ENCODE measurements at places on chromosomes 3 and 15. TPM values are rescaled to one million over a fixed set of nuclear protein-coding genes. Genes with fewer than 3 reads are reported as not detected.
A peak's percentile ranks its signal among the peaks of the same experiment; 100 is the strongest.

GRCh38 chr3:47152578-47152977 is 11.3 kb downstream of the SETD2 start:
- H3K36me3 ChIP-seq: no peaks in the 10 kb centered on the region
- H3K4me3 ChIP-seq: no peak overlapping the region
- H3K4me1 ChIP-seq: peaks cover 56% of the 10 kb centered on the region
- DNase-seq: no peak
- H3K27ac ChIP-seq: no peak overlapping the region
- no peaks in the 10 kb centered on the region for H3K27me3 ChIP-seq

DNA sequence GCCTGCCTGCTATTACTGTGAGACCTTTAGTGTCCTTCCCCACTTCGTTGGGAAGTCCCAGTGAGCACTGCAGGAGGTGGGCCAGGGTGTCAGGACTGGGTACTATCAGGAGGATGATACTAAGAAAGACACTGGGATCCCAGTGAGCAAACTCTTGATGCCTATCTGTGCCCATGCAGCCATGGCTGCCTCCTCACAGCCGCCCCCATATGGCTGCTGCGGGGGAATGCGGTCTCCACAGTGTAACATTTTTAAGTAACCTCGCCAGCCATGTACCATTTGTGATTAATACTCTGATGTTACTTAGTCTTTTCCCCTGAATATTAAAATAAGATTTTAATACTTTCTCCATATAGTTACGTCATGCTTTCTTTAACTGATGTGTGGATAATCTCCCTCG is 312.2 kb downstream of the RYR3 start:
- no peaks in the 10 kb centered on the region for H3K36me3 ChIP-seq
- no peaks in the 10 kb centered on the region for H3K4me1 ChIP-seq
- H3K4me3 ChIP-seq: no peak overlapping the region
- no peaks in the 10 kb centered on the region for H3K27me3 ChIP-seq

- peaks cover 5% of the 10 kb centered on the region for H3K4me1 ChIP-seq
- no peak for DNase-seq
Measured at GRCh38 chr3:122493296-122493695, 21.4 kb downstream of the KPNA1 start.

DNA sequence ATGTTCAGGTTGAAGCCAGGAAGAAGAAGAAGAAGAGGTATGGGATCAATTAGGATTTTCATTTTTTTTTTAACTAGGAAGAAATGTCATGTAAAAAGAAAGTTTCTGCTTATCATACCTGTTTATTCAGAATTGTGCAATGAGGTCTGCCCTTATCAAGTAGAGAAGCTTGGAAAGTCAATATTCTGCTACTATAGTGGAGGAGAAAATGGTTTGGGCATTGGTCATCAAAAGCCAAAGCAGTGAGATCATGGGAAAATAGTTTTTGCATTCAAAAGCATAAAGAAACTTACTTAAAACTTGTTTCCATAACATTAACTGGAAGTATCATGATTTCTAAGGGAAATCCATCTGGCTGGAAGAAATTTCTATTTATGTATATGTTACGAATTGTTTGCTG is 1239.2 kb downstream of the NSUN3 start:
- H3K4me1 ChIP-seq: peaks cover 12% of the 10 kb centered on the region
- no peaks in the 10 kb centered on the region for H3K36me3 ChIP-seq
- DNase-seq: no peak
- no peak overlapping the region for H3K27ac ChIP-seq
- H3K27me3 ChIP-seq: no peaks in the 10 kb centered on the region
- no peak overlapping the region for H3K4me3 ChIP-seq

- H3K27ac ChIP-seq: peak overlapping the region; percentile 48
- peaks cover 38% of the 10 kb centered on the region for H3K4me1 ChIP-seq
- no peak overlapping the region for H3K4me3 ChIP-seq
- no peaks in the 10 kb centered on the region for H3K36me3 ChIP-seq
- no peaks in the 10 kb centered on the region for H3K27me3 ChIP-seq
Measured at GRCh38 chr3:58058361-58059263, 50.4 kb downstream of the FLNB start.

- H3K4me1 ChIP-seq: peaks cover 48% of the 10 kb centered on the region
- H3K36me3 ChIP-seq: no peaks in the 10 kb centered on the region
- H3K27ac ChIP-seq: no peak overlapping the region
- H3K27me3 ChIP-seq: no peaks in the 10 kb centered on the region
- DNase-seq: no peak
Measured at GRCh38 chr15:85009435-85009834, 27.8 kb downstream of the PDE8A start.

- no peaks in the 10 kb centered on the region for H3K4me1 ChIP-seq
- H3K27me3 ChIP-seq: no peaks in the 10 kb centered on the region
- no peaks in the 10 kb centered on the region for H3K36me3 ChIP-seq
- no peak overlapping the region for H3K4me3 ChIP-seq
- DNase-seq: no peak
Measured at GRCh38 chr3:106850437-106850836, 526.8 kb upstream of the CCDC54 start.

- H3K36me3 ChIP-seq: no peaks in the 10 kb centered on the region
- DNase-seq: no peak
- no peaks in the 10 kb centered on the region for H3K27me3 ChIP-seq
Measured at GRCh38 chr3:69126999-69127398, 4.6 kb upstream of the LMOD3 start.

- H3K4me1 ChIP-seq: no peaks in the 10 kb centered on the region
- H3K27ac ChIP-seq: no peak overlapping the region
- no peak overlapping the region for H3K4me3 ChIP-seq
- no peaks in the 10 kb centered on the region for H3K36me3 ChIP-seq
- no peak for DNase-seq
Measured at GRCh38 chr3:25689226-25689625, 24.5 kb upstream of the TOP2B start.

- H3K36me3 ChIP-seq: no peaks in the 10 kb centered on the region
- peaks cover 36% of the 10 kb centered on the region for H3K4me1 ChIP-seq
- H3K27me3 ChIP-seq: no peaks in the 10 kb centered on the region
- no peak overlapping the region for H3K27ac ChIP-seq
Measured at GRCh38 chr3:193737191-193737751, 144.3 kb downstream of the OPA1 start.

DNA sequence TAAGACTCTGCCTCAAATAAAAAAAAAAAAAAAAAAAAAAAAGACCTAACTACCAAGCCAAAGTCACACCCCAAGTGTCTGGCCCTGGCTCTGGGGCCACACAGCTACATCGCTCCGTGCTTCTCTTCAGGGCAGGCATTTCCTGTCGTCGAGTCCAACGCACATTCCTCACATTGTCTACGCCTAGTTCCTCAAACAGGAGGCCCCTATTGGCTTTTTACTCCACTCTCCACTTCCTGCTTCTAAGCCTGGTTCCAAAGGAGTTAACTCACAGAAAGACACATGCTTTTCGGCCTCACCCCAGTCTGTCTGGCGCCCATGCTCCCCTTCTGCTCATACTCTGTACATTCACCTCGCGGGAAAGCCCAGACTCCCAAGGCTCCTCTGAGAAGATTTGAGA is 28.8 kb downstream of the KNG1 start:
- peak; percentile 22 for DNase-seq
- H3K4me3 ChIP-seq: no peak overlapping the region
- no peak overlapping the region for H3K27ac ChIP-seq
- no peaks in the 10 kb centered on the region for H3K27me3 ChIP-seq

DNA sequence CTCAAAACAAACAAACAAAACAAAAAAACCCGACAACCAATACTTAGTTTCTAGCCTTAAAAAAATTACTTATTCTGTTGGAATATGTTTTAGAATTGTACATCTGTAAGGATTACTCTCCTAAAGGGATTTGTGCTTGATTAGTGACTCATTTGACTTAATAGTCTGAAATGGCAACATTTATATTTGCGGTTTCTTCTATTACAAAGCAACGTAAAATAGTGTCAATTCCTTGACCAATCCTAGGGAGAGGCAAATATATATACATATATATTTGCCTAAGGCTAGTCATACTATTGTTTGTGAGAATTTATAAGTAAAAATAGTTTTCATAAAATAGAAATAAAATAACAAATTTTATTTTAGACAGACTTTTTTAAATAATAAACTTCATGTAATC is 39.7 kb downstream of the C3orf62 start:
- no peaks in the 10 kb centered on the region for H3K36me3 ChIP-seq
- DNase-seq: no peak
- H3K27me3 ChIP-seq: no peaks in the 10 kb centered on the region
- H3K4me1 ChIP-seq: no peaks in the 10 kb centered on the region
- no peak overlapping the region for H3K27ac ChIP-seq

DNA sequence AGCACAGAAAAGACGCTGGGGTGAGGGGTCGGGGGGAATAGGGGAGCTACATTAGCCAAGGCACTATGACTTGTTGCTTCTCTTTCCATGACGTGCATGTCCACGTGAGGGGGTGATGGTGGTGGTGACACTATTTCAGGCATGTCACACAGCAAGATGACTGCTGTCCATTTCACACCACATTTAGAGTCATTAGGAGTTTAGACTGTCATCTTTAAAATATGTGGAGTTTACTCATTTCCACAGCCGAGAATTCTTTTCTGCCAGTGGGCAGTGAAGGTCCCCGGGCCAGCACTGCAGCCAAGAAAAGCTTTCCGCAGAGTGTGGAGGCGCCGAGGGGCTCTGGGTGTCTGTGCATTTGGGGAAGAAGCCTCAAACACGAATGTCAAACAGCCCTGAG is 954 bp upstream of the DGKG start:
- DNase-seq: no peak
- no peak overlapping the region for H3K4me3 ChIP-seq
- no peak overlapping the region for H3K27ac ChIP-seq

- no peaks in the 10 kb centered on the region for H3K36me3 ChIP-seq
- no peak overlapping the region for H3K4me3 ChIP-seq
- H3K27ac ChIP-seq: no peak overlapping the region
- no peaks in the 10 kb centered on the region for H3K4me1 ChIP-seq
- H3K27me3 ChIP-seq: no peaks in the 10 kb centered on the region
- DNase-seq: no peak
Measured at GRCh38 chr3:94429517-94429916, 366.7 kb downstream of the NSUN3 start.

DNA sequence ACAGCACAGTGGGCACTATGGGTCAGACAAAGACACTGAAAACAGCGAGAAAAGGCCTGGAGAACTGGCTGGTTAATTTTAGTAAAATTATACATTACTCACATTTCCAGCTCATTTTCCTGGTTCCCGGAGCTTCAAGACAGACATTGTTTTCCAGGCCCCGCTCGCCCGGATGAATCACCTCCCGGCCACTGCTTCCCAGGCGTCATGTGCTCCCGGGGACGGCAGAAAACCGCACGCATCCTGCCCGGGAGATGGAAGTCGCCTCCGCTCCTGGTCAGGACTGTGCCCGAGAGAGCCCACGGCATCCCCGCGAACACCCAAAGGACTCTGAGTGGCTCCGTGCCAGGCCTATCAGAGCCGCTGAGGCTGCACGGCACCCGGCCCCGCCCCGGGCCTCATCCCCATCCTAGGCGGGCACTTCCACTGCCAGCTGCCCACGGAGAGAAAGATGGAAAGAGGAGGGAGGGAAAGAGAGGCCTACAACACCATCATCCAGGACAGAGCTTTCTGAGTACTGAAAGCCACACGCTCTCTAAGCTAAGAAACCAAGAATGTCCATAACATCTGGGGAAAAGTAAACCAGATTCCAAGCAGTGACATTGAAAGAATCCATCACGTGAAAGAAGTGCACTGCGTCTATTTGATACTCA is 75.1 kb downstream of the VGLL4 start:
- H3K4me3 ChIP-seq: no peak overlapping the region
- H3K27ac ChIP-seq: peak overlapping the region; percentile 1
- no peaks in the 10 kb centered on the region for H3K36me3 ChIP-seq
- no peaks in the 10 kb centered on the region for H3K27me3 ChIP-seq
- no peaks in the 10 kb centered on the region for H3K4me1 ChIP-seq

- H3K4me3 ChIP-seq: no peak overlapping the region
- DNase-seq: no peak
- H3K4me1 ChIP-seq: peaks cover 11% of the 10 kb centered on the region
- H3K27ac ChIP-seq: no peak overlapping the region
- H3K36me3 ChIP-seq: no peaks in the 10 kb centered on the region
Measured at GRCh38 chr15:35565901-35566300, 19.9 kb upstream of the DPH6 start.

- H3K27ac ChIP-seq: no peak overlapping the region
- no peaks in the 10 kb centered on the region for H3K27me3 ChIP-seq
- DNase-seq: no peak
- H3K4me1 ChIP-seq: no peaks in the 10 kb centered on the region
Measured at GRCh38 chr3:62604298-62604697, 230.9 kb upstream of the FEZF2 start.

DNA sequence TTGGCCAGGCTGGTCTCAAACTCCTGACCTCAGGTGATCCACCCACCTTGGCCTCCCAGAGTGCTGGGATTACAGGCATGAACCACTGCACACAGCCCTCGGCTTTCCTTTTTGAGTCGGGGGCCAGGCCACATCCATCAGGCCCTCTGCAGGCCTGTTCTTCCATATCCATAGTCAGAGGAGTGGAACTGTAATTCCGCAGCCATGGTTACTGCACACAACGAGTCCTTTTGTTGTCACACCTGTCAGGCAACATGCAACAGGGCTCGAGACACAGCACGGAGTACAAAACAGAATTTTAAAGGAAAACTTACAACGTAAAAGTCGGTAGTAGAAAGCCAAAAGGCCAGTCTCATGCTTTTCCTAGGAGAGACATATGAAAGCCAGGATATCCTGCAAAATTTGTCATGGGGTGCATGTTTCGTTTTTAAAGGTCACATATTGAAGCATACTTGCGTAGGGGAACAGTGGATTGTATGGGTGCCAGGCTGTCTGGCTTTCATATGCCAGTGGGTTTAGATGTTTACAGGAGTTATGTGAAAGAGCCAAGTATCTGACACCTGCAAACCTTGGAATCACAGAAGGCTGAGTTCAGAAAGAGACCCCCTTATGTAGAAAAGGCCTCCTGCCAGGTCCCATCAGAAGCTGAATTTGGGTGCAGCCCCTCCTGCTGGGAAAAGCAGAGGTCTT is 63.2 kb upstream of the LPP start:
- H3K36me3 ChIP-seq: no peaks in the 10 kb centered on the region
- no peak overlapping the region for H3K4me3 ChIP-seq
- no peaks in the 10 kb centered on the region for H3K27me3 ChIP-seq
- no peak overlapping the region for H3K27ac ChIP-seq

C3orf22 gene
- not detected for total RNA-seq

CCR1 gene
- 1.8 TPM for total RNA-seq

BHLHE40 gene
- 28.5 TPM for total RNA-seq

SMCO1 gene
- total RNA-seq: not detected

SEMA6D gene
- total RNA-seq: 18.2 TPM

TTLL13 gene
- not detected for total RNA-seq

SERPINI2 gene
- total RNA-seq: 221 TPM

DYNLT2B gene
- 8.3 TPM for total RNA-seq

PIERCE2 gene
- 2.1 TPM for total RNA-seq

CCDC33 gene
- total RNA-seq: not detected
